ENCODE measurements at places on chromosomes 12 and 14.

- DNase-seq = no peak
Measured at GRCh38 chr12:119178544-119179334, at the start of gene HSPB8. HSPB8 (plus strand) TSS chr12:119178931; CDS start chr12:119179313, 382 bp downstream.

- peak; percentile 81 for DNase-seq
Measured at GRCh38 chr12:41932470-41932991, 212.1 kb downstream of the GXYLT1 start.

DNA sequence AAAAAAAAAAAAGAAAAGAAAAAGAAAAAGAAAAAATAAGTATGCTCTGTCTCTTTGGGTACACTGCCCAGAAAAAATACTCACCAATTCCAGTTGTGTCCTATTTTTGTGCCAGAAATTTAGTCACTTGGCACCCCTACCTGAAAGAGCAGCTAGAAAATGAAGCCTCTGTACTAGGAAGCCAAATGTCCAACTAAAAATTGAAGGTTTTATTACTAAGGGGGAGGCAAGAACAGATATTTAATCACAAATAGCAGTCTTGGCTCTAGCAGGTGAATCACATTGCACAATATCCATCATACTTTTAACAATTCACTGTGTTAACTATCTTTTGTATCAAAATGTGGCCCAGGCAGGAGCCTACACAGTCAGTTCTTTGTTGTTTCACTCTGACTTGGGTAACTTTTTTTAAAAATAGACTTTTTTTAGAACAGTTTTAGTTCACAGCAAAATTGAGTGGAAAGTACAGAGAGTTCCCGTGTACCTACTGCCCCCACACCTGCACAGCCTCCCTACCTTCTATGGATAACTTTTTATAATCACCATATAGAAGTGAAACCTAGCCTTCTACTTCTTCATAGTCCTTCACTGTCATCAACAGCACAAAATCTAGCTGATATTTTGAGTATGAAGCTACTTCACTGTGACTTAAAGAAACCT is 87.1 kb upstream of the ATF7IP start:
- DNase-seq = no peak

DNA sequence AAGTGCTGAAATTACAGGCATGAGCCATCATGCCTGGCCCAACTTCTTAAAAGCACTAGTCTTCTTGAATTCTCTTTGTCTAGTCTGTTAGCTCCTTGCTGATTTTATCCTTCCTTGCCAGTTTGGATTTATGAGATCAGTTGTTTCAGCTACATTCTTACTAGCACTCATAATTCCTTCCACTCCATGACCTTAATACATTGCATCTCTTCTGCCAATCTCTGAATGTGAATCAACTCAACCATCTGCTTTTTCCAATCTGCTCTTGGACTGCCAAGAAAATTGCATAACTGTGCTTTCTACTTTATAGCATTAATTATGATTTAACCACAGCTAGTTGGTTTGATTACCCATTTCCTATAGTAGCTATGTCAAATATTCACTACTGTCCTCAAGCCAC is 14.9 kb upstream of the HEATR5A start:
- no peak for DNase-seq

DNA sequence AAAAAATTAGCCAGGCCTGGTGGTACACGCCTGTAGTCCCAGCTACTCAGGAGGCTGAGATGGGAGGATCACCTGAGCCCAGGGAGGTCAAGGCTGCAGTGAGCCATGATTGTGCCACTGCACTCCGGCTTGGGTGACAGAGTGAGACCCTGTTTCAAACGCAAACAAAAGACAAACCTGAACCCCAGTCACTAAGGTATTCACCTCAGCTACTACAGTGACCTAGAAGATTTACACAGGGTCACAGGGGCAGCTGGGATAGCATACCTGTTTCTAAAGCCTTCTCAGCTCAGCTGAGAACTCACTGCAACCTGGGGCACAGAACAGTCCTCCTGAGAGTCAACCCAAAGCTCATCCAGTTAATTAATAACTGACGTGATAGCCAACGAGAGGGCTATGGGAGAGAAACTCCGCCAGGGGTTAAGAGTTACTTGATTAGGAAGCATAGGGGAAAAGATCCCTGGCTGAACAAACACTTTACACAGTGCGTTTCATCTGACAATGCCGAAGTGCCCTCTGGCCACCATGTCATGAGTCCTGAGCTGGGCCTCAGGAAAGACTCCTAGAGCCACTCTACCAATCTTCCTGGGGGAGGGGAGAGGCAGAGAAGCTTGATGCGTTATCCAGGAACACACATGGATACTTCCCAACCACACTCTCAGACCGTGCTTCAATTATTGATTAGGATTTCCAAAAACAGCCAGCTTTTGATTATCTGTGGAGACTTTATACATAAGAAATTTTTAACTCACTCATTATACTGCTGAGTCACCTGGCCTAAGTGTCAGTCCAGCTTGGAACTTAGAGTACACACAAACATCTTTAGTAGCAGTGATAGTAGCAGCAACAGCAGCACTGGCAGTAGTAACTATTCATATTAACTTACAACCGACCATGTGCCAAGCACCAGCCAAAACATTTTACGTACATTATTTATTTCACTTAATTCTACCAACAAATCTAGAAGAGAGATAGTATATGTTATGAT is 48.2 kb downstream of the FOXN3 start:
- no peak for DNase-seq

- DNase-seq = peak; percentile 31
Measured at GRCh38 chr12:6377667-6377994, 2.3 kb upstream of the SCNN1A start.

DNA sequence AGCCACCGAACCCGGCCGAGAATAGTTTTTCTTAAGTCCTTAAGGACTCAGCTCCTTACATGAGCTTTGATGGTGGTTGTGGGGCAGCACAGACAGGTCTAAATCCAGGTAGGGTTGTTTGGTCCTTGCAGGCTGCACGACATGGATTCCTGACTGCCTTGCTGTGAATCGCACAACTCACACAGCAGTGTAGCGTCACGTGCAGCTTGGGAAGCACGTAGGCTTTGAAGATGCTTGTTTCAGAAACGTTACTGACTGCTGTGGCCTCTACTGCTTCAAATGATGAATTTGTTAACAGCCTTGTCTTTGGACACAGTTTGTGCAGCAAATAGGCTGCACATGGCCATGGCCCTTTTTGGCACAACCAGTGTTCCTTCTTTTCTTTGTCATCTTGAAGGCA is 29.9 kb downstream of the ZBTB42 start:
- DNase-seq = no peak

GRCh38 chr14:99035268-99035667 is 236.7 kb downstream of the BCL11B start:
- no peak for DNase-seq

DNA sequence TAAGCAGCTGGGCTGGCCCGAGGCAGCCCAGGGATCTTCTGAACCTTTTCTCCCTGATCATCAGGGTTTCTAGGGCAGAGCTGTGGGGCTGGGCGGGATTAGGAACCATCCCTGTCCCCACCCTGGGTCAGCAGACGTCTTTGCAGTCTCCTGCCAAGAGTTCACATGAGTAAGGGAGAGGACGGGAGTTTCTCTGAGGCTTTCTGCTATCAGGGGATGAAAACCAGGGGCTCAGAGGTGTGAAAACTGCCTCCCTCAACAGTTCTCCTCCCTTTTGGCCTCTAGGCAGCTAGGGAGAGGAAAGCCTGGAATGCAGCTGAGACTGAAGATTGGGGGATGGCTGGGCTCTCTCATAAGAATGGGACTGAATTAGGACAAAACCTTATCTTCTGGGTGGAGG is 7.9 kb downstream of the ZNF385A start:
- DNase-seq = no peak

DNA sequence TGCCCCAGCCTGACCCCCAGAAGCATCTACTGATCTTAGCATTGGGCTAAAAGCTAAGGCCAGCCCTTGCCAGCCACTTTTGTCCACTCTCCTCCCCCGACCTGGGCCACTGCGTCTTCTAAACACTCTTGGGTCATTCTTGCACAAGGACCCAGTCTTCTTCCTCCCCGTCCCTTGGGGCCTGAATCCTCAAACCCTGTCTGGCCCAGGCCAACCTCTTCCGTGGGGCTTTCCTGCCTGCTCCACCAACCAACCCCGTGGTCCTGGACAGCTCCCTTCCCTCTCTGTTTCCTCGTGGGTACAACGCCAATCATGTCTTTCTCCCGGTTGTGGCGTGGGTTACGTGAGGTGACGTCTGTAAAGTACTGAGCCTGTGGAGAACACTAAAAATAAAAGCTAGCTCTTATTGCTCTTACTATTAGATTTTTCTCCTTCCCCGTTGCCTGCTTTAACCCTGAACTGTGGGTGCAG is 21.5 kb downstream of the FAM222A start:
- no peak for DNase-seq

DNA sequence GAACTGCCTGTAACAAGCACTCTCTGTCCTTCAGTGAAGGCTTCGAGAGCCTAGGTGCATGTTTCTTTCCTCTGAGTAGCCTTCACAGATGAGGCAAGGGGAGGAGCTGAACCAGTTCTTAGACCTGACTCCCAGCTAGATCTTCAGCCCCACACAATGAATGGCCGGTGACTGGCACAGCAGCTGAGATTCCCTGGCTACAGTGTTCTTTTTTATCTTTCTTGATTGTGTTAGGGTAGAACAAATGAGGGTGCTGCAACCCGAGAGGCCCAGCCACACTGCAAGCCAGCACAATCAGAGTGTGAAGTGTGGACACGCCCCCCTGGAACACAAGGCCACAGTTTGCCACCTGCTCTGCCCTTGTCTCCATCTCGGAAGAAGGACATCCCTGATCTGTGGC is 19.1 kb upstream of the COL2A1 start:
- no peak for DNase-seq

DNA sequence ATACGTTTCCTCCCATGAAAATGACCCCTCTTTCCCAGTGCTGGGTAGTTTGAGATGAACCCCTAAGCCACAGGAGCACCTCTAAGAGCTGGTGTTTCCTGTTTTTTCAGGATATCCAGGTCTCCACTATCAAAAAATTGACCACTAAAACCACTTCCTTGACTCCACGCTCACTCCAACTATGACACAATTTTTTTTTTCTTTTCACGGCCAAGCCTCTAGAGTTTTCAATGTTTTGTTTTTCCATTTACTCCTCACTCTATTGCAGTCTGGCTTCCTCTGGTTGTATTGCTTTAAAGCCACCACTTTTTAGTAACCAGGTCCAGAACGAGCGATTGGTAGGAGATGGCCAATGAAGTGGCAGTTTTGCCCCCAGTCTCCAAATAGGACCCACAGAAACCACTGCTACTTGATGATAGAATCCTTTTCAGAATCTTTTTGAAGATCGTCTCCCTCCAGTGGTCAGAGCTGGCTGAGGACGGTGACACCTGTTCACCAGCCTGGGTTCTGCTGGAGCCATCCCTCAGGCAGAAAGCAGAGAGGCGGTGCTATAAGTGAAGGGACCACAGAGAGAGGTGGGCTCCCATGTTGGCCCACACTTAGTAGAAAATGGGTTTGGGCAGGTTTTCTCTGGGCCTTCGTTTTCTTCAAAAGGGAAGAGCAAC is 454.4 kb downstream of the VRK1 start:
- DNase-seq = peak; percentile 20

DNA sequence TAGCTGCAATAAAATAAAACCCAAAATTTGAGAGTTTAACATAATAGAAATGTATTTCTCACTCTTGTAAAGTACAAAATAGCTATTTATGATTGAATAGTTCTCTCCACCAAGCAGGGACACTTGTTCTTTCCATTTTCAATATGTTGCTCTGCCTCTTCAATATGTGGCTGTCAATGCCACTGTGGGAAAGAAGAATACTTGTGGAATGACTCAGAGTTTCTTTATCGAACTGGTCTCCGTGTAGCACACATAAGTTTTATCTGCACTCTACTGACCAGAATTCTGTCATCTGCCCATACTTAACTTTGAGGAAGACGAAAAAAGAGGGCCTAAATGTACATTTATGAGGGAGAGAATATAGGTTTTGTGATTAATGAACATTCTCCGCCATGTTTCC is 256.9 kb downstream of the ATXN7L3B start:
- DNase-seq = no peak

GRCh38 chr14:78016532-78016931 is 153.6 kb upstream of the NRXN3 start:
- DNase-seq = no peak

GRCh38 chr14:102690509-102691286 is 86.6 kb upstream of the TRAF3 start:
- DNase-seq = peak; percentile 93

DNA sequence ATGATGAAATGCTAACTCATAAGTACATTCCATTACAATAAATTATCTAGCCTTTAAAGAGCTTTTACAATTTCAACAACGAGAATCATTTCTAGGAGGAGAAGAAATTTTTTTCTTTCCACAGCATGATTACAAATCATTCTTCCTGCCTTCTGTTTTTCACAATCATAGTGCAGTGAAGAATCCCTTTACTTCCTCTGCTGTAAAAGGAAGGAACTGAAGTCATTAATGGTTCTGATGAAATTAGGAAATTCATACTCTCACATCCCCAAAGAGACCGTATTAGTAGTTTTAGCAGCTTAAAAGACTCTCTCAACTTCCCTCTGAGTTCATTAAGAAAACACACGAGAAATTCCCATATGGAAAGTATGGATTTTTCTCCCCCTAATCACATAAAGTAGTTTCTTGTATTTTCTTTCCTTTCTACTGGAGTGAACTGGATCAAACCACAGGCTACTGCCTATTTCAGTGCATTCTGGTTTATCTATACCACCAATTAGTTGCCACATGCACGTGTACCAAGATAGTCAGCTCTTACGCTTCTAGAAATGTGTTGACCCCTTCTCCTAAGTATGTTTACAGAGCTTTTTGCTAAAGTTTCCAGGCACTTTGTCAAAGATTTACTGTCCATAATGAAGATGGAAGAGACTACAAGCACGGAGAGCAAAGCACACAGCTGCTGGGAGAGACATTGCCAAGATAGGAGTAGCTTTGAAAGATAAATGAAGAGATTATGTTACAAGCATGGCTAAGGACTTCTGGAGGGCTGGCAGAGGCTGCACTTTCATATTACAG is 58.9 kb upstream of the KITLG start:
- DNase-seq = no peak

DNA sequence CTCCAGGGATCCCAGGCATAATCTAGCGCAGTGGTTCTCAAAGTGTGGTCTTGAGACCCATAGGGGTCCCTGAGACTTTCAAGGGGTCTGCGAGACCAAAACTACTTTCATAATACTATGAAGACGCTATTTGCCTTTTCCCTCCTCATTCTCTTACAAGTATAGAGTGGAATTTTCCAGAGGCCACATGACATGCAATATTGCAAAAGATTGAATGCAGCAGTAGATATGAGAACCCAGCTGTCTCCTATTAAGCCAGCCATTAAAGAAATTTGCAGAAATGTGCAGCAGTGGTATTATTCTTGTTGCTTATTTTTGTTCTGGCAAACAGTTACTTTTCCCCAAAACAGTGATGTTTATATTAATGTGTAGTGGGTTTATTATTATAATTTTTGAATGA is 62.8 kb downstream of the VWF start:
- DNase-seq = no peak

- DNase-seq = no peak
Measured at GRCh38 chr14:38209572-38210557, 2.2 kb downstream of the SSTR1 start.

GRCh38 chr12:15151161-15152091 is 69.8 kb downstream of the RERG start:
- DNase-seq = peak; percentile 55

- DNase-seq = no peak
Measured at GRCh38 chr12:123358035-123358434, 6.6 kb downstream of the SBNO1 start.

- peak; percentile 71 for DNase-seq
Measured at GRCh38 chr12:124036657-124037109, 63.7 kb downstream of the ZNF664 start.

Data from hematopoietic multipotent progenitor cell treated with erythropoietin and hydrocortisone succinate and interleukin-3 and kit ligand, for 6 days (in vitro differentiated cells).